Dermis microvascular lymphatic vessel endothelial cell (primary cell): ENCODE measurements at places on chromosomes 13 and 19. TPM values are rescaled to one million over a fixed set of nuclear protein-coding genes. Genes with fewer than 3 reads are reported as not detected.

The SYNGR4 gene
- total RNA-seq, result not detected in 2 replicates

The BLOC1S3 gene
- total RNA-seq, result 2.6 and 4.0 TPM in 2 replicates

The SLC10A2 gene
- not detected in 2 replicates for total RNA-seq

The KISS1R gene
- total RNA-seq, result under 0.01 TPM in 1 of 2 replicates, not detected in the other

The SPRY2 gene
- 8.9 and 17.6 TPM in 2 replicates for total RNA-seq

The ZNF492 gene
- total RNA-seq, result 0.39 and 0.63 TPM in 2 replicates

The ATP1A3 gene
- total RNA-seq, result under 0.01 TPM in 1 of 2 replicates, not detected in the other

The ZNF579 gene
- total RNA-seq, result 1.9 and 3.5 TPM in 2 replicates

The CYP2F1 gene
- not detected in 2 replicates for total RNA-seq

The RDH8 gene
- not detected in 2 replicates for total RNA-seq

The SIGLEC5 gene
- total RNA-seq, result not detected in 2 replicates

The CEACAM4 gene
- not detected in 2 replicates for total RNA-seq

The ZNF534 gene
- total RNA-seq, result not detected in 2 replicates

The METTL21C gene
- not detected in 2 replicates for total RNA-seq

The CCDC122 gene
- 2.1 and 2.8 TPM in 2 replicates for total RNA-seq

The LGALS14 gene
- not detected in 2 replicates for total RNA-seq

The CEACAM16 gene
- total RNA-seq, result not detected in 2 replicates

The ACER1 gene
- not detected in 2 replicates for total RNA-seq

The PINLYP gene
- 4.2 and 4.5 TPM in 2 replicates for total RNA-seq

The IL11 gene
- under 0.01 and 0.13 TPM in 2 replicates for total RNA-seq

The ICAM5 gene
- total RNA-seq, result under 0.01 TPM in 1 of 2 replicates, not detected in the other

The SIGLECL1 gene
- not detected in 2 replicates for total RNA-seq

The SERPINE3 gene
- total RNA-seq, result not detected in 2 replicates

The PSG4 gene
- 2.3 TPM in 1 of 2 replicates, not detected in the other for total RNA-seq

The TUBA3C gene
- total RNA-seq, result not detected in 2 replicates

The DLL3 gene
- total RNA-seq, result 0.25 and 0.39 TPM in 2 replicates

The EPSTI1 gene
- total RNA-seq, result 2.3 and 3.4 TPM in 2 replicates

The NLRP5 gene
- not detected in 2 replicates for total RNA-seq

The SIGLEC8 gene
- not detected in 2 replicates for total RNA-seq
